NCI-H526 (cell line): ENCODE measurements at places on chromosomes 3 and 15.

GRCh38 chr3:38229036-38229435 is 36.6 kb upstream of the SLC22A13 start:
- no peak for DNase-seq

GRCh38 chr3:23174426-23175039 is 28.6 kb upstream of the UBE2E2 start:
- no peak for DNase-seq

- DNase-seq: no peak
Observed at GRCh38 chr15:100931143-100931890, 12.2 kb downstream of the LRRK1 start.

- DNase-seq: no peak
Observed at GRCh38 chr15:101372960-101373525, 78.0 kb upstream of the SNRPA1 start.

GRCh38 chr3:13655061-13655913 is 106.4 kb downstream of the FBLN2 start:
- DNase-seq: peak; percentile 15

- no peak for DNase-seq
Observed at GRCh38 chr15:70420948-70421482, 323.3 kb upstream of the TLE3 start.

DNA sequence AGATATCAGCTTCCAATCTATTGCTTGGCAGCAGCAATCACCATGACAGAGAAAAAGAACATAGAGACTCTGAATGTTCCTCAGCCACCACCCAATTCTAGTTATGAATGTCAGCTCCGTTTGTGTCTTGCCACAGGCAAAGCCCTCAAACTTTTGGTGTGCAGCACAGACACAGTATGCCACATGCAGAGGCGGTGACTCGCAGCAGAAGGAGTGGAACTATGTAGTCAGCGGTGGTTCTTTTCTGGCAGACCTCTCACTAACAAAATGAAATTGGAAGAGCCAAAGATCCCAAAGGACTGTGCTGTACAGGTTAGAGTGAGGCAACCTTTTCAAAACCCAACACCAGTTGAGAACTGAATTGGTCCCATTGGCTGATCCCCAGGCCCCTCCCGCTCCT is 220.9 kb downstream of the SLC9A9 start:
- DNase-seq: no peak

- no peak for DNase-seq
Observed at GRCh38 chr3:57160765-57161538, 4.2 kb downstream of the IL17RD start.

GRCh38 chr15:39819533-39819932 is 36.9 kb upstream of the FSIP1 start:
- no peak for DNase-seq

GRCh38 chr15:51117270-51117669 is 22.6 kb upstream of the TNFAIP8L3 start:
- DNase-seq: no peak

GRCh38 chr3:147915057-147915456 is 505.9 kb downstream of the ZIC1 start:
- DNase-seq: no peak

GRCh38 chr3:184430940-184431339 is 51.1 kb downstream of the CHRD start:
- DNase-seq: no peak

- DNase-seq: peak; percentile 69
Observed at GRCh38 chr3:156509189-156510174, 45.4 kb downstream of the SSR3 start.

GRCh38 chr3:152538518-152538917 is 269.8 kb downstream of the MBNL1 start:
- DNase-seq: no peak

DNA sequence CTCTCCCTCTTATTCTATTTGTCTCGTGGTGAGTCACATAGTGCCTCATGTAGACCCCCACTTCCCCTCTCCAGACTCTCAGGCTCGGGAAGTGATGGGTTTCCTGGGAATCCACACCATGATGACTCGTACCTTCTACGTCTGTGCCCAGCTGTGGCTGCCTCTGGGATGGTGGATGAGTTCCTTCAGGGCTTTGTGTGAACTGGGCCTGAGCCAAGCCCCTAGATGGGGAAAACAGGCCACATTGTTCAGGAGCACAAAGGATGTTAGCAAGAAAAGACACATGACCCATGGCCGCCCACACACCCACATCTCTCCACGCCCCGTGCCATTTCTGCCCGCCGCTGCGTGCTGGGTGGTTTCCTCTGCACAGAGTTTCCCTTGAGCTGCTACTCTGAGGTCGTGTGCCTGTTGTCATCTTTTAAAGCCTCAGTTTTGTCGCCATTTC is 10.5 kb downstream of the ISG20 start:
- DNase-seq: no peak

GRCh38 chr15:34206011-34206410 is 3.9 kb downstream of the KATNBL1 start:
- no peak for DNase-seq

DNA sequence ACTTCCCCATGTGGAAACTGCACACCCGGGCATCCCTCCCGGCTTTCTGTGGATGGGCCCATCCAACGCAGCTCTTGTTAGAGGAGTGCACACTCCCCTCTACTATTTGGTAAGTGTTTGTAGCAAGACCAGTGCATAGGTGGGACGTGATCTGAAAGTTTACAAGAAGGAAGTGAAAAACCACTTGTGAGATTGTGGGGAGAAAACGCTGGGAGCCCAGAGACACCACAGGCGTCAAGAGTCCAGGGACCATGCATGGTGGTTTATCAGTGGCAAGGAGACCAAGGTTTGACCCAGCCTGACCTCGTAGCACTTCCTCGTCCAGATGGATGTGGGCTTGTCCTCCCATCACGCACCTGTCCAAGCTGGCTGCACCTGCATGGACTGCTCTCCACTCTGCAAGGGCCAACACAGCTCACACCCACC is 51.6 kb downstream of the ATP10A start:
- DNase-seq: no peak

- peak; percentile 93 for DNase-seq
Observed at GRCh38 chr15:64731012-64731804, 44.2 kb downstream of the RBPMS2 start.

GRCh38 chr3:128702391-128702790 is 23.6 kb upstream of the RAB7A start:
- no peak for DNase-seq

GRCh38 chr3:173659972-173660371 is 262.4 kb downstream of the NLGN1 start:
- DNase-seq: peak; percentile 86

- DNase-seq: no peak
Observed at GRCh38 chr3:122794779-122795673, at the start of gene SLC49A4. SLC49A4 (plus strand) TSS chr3:122795069; CDS start chr3:122795193, 124 bp downstream.

DNA sequence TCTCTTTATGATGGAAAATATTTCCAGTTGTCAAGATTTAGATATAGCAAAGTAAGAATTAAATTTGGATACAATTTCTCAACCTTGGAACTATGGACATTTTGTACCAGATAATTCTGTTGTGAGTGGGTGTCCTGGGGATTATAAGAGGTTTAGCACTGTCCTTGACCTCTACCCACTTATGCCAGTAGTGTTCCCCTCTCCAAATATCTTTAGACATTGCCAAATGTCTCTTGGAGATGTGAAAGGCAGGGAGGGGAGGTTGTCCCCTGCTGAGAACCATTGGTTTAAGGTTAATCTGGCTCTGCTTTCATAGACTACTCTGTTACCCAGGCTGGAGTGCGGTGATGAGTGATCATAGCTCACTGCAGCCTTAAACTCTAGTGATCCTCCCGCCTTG is at the start of gene EBLN2:
Gene EBLN2, plus strand, starts transcription at position 244 of the 400 bp plus-strand sequence. CDS start 423 bp downstream, outside the sequence.
- DNase-seq: no peak

DNA sequence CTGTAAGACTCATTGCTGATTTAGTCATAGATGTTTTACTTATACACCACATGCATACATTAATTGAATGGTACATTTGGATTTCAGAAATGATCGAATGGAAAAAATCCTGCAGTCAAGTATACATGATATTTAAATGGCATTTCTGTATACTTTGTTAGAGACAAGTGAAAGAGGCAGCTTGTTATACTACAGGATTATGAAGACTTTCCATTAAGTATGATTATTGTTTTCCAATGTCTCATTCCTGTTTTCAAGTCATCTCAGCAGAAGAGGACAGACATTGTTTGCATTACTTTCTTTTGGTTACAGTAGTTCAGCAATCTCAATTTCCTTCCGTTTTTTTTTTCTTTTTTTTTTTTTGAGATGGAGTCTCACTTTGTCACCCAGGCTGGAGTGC is 36.6 kb upstream of the DPPA4 start:
- no peak for DNase-seq

DNA sequence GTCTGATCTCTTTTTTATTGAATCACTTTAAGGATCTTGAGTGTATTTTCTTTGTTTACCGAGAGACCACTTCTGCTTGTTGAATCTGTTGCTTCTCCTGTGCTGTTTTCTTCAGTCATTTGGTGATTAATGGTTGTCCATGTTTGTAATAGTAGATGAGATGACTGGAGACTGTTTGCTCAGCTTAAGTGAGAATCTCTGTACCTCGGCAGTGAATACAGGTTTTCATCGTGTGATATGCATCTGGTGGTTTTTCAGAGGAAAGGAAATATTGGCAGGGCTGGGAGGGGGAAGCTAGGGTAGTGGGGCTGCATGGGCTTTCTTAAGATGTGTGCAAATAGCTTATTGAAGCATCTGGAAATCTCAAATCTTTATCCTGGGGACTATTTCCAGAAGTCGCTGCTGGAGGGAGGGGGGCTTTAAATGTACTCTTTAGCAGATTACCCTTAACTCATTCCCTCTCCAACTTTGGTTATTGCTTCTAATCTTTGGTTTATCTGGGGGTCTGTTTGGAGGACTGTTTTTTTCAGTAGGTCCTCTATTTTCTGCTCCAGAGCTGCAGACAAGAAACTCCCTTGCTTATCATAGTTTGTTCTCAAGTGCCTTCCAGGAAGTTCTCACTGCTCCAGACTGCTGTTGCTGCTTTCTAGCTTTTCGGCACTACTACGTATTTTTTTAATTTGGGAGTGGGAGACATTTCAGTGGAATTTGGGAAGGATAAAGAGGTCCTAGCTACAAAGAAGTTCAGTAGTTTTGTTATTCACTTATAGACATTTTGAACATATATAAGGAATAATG is 19.4 kb downstream of the CMTM8 start:
- no peak for DNase-seq

GRCh38 chr15:86082619-86083380 is 3.1 kb downstream of the AGBL1 start:
- no peak for DNase-seq

DNA sequence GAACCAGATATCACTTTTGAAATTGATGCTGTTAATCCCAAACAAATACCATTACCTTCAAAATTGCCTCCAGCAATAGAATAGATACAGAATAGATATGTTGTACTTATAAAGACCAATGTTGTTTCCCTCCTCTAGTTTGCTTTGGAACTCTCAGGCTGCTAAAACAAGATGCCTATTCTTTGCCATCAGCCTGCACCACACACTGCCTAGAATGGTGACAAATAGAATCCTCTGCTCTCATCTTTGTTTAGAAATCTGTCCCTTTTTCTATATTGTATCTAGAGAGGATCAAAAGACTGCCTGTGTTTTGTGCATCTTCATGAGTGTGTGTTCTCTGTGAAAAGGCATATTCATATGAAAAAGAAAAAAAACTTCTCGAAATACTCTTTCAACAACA is 349.2 kb upstream of the CCDC54 start:
- no peak for DNase-seq

GRCh38 chr3:73491287-73491662 is 133.5 kb downstream of the PDZRN3 start:
- DNase-seq: peak; percentile 13

DNA sequence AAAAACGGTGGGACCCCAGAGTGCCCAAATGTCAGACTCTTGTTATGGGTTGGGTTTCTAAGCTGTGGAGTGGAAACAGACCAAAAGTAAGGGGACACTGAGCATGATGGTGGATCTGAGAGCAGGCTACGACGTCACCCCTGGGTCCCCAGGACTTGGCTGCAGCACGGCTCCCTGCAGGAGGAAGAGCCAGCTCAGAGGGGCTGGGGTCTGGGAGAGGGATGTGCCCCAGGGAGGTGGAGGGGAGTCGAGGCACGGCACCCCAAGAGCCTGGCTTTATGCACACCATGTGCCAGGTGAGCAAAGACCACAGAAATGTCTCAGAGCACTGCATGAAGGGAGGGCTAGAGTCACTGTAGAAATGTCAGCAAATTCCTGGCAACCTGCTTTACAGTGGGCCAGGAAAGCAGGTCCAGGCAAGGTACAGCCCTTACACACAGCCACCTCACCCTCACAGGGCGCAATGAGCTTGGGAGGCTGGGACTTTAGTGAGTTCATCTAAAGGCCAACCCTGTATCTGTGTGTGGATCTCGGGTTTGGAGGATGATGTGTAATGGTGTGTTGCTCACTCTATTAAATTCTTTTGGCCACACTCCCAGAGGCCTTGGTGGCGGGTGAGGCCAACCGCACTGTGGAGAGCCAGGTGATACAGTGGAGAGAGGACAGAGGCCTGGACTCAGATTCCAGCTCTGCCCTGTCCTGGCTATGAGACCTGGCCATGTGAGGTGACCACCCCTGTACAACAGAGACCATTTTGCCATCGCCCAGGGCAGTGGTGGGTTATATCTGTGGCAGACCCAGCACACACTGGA is 14.1 kb downstream of the CTSH start:
- DNase-seq: no peak

DNA sequence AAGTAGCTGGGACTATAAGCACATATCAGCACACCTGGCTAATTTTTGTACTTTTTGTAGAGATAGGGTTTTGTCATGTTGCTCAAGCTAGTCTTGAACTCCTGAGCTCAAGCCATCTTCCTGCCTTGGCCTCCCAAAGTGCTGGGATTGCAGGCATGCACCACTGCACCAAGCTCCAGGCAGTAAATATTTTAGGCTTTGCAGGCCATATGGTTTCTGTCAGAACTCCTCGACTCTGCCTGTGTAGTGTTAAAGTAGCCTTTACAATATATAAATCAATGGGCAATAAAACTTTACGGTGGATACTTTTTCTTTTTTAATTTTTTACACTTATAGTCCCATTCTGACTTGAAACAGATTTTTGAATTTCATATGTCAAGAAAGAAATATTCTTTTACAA is 41.6 kb downstream of the DAG1 start:
- DNase-seq: no peak

DNA sequence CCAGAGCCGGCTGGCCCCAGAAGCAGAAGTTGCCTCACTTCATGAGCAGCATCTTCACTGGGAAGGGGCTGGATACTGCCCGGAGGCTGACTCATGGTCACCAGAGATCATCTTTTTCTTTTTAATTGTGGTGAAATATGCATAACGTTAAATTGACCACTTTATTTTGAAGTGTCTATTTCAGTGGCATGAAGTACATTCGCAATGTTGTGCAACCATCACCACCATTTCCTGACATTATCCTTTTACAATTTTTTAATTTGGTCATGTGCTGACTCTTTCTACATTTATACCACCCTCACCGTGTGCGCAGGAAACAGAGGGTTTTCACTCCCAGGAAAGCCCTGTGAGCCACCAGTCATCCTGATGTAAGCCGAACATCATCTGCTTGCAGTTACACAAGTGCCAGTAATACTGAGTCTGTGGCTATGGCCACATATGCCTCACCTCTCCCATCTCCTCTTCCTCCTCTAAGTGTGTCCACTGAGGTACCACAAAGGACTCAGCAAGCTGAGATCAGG is 51.6 kb upstream of the ABHD17C start:
- DNase-seq: no peak

GRCh38 chr15:83546512-83546888 is 99.4 kb downstream of the SH3GL3 start:
- DNase-seq: no peak

GRCh38 chr3:195001261-195001660 is 269.7 kb downstream of the XXYLT1 start:
- DNase-seq: no peak
